ENCODE measurements at places on chromosomes 5 and 9.

DNA sequence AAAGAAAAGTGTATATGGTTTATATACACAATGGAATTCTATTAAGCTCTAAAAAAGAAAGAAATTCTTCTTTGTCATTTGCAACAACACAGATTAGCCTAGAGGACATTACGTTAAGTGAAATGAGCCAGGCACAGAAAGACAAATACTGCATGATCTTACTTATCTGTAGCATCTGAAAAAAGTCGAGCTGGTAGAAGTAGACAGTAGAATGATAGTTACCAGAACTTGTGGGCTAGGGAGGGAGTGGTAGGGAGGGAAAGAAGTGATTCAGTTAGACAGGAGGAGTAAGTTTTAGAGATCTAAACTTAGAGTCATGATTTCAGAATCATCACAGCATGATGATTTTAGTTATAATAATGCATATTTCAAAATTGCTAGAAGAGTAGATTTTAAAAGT, 184.6 kb downstream of the TLE4 start:
- peak; percentile 75 for DNase-seq

- DNase-seq = no peak
Observed at GRCh38 chr5:39579750-39580149, 155.0 kb upstream of the DAB2 start.

DNA sequence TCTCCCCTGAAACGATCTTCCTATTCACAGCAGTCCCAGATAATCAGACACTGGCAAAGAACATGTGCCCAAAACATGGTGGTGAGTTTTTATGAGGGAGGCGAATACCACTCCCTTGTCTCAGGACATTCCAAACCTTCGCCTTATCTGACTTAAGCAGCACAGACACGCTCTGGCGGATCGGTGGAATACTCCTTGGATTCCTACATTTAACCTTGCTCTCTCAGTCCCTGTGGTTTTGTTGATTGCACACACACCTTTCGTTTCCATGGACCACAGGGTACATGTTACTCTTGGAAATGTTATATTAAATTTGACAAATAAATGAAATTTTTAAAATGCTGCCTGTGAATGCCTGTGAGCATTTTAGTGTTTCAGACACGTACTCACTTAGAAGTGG, 87.8 kb upstream of the CPEB4 start:
- DNase-seq = no peak

- no peak for DNase-seq
Observed at GRCh38 chr5:138092301-138092700, 8.5 kb downstream of the WNT8A start.

GRCh38 chr5:68459093-68459809, 243.7 kb downstream of the PIK3R1 start:
- no peak for DNase-seq

DNA sequence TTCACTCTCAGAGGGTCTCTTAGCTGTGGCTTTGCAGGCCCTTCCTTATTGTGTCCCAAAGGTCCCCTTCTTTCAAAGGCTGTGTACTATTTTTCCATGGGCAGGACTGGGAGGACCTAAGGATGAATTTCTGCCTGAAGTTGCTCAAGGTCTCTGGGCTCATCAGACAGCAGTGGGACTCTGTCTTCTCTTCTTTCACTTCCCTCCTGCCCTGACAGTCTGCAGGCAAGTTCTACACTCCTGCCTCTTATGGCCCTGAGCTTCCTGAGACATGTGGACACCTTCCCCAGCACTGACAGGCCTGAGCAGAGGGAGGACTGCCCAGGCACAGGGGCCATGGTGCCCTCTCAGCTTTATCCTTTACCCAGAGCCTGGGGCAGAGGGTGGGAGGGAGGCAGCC, 14.8 kb downstream of the ENHO start:
- no peak for DNase-seq

DNA sequence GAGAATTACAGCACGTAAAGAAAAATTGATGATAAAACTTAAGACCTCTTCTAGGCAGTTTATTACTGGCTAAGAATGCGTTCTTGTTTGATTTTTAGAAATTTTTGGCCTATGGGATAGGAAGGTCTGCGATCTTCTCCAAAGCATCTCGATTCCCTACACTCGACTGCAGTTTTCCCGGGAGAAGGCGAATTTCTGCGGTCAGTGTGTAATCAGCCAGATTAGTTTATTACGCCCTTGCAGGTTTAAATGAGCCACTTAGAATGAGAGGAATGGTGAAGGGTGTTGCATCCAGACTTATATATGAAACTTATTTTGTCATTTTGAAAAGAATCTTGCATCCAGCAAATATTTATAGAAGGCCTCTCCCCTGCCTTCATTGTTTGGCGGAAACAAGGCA, 1.2 kb downstream of the MTAP start:
- no peak for DNase-seq

GRCh38 chr9:8457055-8457454, 657.5 kb upstream of the DMAC1 start:
- DNase-seq = no peak

DNA sequence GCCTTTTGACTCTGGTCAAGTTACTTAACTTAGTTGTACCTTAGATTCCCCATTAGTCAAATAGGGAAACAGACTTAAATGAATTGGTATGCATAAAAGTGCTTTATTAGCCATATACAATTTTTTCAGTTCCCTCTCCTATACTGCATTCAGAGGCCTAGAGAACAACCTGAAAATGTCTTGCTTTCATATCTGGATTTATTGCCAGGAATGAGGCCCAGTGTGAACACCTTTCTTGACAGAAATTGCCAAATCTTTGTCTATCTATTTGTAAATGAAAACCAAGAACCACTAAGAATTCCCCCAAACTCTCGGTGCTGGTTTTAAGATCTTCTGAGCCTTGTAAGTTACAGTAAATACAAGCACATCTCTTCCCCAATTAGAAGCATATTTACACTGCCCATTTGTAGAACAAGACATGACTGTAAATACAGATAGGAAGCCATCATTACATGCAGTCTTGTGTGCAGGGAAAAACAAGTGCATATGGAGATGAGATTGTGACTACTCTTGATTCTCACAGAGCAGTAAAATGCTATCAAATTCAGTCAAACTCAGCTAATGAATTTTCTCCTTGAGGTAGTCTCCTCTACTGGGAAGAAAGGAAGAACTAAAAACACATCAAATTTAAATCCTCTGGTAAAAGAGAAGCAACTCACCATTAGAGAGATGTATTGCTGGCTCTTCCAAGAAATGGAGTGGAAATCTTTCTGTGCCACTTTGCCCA, 5.2 kb upstream of the FAM13B start:
- DNase-seq = no peak

DNA sequence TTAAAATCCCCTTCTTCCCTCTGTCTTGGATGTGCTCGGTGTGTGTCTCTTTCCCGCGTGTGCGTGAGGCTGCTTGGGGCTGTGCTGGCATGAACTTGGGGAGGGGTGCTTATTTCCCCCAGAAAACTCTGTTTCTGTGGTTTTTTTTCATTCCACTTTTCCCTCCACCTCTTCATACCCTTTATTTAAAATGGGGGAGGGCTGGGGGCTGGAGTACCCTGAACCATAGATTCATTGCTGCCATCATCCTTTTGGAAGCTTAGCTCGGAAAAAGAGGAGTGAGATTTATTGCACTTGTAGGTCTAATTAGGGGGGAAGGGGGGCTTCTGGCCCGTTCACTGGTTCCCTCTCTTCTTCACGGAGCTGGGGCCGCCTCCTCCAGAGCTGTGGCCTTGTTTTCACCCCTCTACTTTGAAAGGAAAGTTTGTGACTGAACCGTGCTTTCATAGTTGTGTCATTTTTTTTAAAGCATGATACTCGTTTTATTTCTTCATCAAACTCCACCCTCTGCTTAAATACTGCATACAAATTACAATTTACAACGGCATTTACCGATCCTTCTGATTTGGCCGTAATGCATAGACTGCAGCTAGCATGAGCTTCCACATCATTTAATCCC, 2.9 kb downstream of the NR2F1 start:
- no peak for DNase-seq
